IPS DF 19.7 (cell line): ENCODE measurements at places on chromosomes 16 and 17.

DNA sequence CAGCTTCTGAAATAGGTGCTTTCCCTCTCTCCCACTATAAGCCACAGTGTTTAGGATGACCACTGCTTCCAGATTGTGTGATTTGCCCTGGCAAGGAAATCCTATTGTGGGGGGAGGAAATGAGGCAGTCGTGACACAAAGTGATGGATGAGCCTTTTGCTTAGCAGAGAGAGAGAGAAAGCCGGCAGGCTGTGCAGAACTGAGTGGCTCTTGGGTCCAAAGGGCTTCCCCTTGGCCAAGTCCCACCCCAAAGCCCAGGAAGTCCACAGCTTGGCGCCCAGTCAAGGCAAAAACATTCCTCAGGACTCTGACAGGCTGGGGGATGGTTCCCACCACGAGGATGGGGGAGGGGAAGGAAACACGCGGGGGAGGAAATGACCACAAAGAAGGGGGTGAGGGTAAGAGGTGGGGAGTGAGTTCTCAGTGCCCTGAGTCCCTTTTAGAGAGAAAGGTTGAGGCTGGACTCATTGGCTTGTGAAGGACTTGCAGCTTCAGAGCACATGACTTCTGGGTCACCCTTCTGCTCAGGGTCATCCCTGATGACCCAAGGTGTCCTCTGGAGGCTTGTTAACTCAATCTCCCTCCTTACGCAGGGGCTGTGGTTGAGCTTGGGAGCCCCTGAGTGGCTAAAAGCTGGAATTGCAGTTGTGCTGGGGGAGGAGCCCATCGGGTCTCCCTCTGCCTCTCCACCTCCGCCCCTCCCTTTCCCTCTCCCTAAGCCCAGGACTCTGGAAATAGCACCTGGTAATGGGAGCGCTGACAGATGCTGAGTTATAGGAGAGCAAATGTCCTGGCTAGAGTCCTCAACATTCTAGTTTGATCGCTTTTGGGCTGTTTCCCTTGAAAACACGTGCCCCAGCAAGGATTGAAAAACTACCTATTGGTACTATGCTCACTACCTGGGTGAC lies 10.3 kb upstream of the MSL1 start:
- peak; percentile 87 for DNase-seq

- DNase-seq, result no peak
Observed at GRCh38 chr16:28189245-28189644, 22.5 kb downstream of the XPO6 start.

DNA sequence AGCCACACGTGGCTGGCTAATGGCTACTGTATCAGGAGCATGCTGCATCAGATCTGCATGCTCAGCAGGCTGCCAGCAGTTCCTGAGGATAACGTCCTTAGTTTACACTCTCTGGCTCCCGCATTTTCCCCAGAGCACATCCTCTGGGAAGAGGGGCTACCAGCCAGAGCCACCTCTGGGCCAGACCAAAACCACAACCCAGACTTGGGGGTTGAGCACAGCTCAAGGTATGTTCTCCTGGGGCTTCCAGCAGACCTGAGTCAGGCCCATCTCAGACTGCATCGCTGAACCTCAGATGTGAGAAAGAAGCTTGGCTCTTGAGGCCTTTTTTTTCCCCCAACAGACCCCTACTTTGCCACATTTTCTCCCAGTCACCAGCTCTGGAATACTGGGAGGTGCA lies 23.7 kb upstream of the WSCD1 start:
- no peak for DNase-seq

DNA sequence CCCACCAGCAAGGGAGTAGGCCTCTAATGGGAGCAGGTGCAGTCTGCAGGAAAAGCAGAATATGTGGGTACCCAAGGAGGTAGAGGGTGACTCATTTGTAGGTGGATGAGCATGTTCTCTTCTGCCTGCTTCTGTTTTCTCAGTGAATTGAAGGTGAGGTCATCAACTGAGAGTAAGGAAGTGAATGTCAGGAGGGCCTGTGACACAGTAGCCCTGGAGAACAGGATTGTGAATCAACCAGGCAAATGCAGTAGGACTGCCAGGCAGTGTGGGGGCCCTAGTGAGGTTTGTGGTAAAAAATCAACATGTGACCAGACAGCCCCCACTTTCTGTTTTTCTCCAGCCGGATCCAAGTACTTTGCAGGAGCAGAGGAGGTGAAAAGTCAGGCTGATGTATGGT lies 150.5 kb upstream of the SOX9 start:
- DNase-seq, result no peak

GRCh38 chr16:76956394-76956793 lies 234.6 kb upstream of the MON1B start:
- no peak for DNase-seq

DNA sequence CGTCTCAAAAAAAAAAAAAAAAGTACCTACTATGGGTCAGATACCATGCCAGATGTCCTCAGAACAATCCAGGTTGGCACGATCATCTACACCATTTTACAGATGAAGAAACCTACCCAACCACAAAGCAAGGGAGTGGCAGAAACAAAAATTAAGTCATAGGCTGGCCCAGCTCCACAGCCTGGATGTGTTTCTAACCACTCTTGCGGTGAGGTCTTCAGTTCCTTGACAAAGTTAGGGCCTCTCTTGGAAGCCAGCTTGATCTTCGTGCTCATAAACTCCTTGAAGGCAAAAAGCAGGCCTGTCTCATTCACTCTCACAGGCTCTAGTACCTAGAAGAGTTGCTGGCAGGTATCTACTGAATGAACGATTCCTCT lies 6.2 kb downstream of the GGA2 start:
- no peak for DNase-seq

DNA sequence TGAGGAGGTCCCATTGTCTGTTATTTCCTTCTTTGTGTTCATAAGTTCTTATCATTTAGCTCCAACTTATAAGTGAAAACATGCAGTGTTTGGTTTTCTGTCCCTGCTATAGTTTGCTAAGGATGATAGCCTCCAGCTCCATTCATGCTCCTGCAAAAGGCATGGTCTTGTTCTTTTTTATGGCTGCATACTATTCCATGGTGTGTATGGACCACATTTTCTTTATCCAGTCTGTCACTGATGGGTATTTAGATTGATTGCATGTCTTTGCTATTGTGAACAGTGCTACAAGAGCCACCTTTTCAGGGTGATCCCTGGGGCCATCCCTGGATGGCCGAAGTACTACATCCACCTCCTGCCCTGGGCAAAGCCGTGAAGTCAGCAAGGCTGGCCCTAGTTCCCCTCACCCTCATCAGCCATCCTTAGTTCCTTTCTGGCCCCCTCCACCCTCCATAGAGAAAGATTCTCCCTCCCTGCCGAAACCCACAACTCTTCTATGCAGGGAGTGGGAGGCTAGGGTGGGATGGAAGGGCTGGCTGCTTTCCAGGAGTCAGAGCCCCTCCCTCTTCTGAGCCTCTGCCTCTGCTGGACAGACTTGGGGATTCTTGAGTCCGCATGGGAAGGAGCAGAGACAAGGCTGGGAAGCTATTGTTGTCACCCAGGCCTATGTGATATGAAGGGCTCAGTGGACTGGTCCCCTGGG lies 8.3 kb downstream of the MT1X start:
- DNase-seq, result no peak

DNA sequence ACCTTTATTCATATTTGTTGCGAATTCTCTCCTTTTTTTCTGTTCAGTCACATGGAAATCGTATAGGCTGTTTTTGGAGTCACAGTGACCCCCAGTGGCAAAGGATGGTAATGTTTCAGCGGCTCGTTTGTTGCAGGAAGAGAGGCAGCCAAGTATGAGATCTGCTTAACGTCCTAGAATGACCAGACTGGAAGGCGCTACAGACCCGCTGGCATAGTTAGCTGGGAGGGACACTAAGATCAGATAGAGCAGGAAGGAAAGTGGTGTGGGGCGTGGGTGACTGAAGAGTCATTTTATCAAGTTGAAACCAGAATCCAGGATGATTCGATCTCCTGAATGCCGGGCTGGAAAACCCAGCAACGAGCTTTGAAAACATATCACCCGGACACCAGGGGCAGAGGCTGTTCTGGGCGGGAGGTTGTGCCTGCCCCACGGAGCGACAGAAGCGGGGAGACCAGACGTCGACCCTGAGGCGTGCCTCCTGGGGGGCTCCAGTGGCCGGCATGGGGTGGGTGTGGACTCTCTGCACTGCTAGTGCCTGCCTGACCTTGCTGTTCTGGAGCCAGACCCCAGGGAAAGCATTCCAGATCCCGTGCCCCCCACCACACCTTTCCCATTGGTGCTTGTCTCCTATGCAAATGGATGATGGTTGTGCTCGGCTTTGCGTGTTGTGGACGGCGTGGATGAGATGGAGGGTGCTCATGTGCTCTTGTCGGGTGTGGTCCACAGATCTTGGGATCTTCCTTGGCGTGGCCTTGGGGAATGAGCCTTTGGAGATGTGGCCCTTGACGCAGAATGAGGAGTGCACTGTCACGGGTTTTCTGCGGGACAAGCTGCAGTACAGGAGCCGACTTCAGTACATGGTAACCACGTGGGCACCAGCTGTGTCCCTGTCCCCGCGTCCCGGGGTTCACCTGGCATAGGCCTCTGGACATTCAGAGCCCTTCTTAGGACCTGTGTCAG lies 7.7 kb downstream of the IL34 start:
- DNase-seq, result peak; percentile 20

GRCh38 chr17:76599694-76600460 lies 14.2 kb upstream of the ST6GALNAC2 start:
- no peak for DNase-seq

DNA sequence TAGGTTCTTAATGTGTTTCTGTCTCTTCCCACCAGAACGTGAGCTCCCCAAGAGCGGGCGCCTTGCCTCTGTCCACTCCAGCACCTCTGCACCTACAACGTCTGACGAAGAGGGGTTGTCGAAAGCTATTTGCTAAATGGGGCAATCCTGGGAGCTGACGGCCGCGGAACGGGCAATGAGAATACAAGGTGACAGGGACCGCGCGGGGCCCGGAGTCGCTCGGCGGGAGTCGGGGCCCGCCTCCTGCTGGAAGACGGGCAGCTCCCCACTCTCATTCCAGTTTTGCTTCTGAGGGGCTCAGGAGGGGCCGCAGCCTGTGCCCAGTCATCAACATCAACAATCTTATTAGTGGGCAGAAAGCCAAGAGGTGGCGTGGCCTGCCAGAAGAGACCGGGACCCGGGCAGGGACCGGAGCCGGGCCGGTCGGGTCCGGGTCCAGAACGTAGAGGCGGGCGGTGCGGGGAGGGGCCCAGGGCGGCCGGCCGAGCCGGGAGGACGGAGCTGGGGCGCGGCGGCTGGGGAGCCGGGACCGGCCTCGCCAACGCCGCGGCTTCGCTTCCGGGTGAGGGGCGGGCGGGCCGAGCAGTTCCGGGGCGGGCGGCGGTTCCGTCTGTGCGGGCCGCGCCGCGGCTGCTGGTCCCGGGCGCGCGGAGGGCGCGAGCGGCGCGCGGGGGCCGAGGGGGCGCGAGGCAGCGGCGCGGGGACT lies at the start of gene MOSMO:
TSS of gene MOSMO (plus strand) at position 603 of the 706 bp plus-strand sequence. CDS start 191 bp downstream, outside the sequence.
- no peak for DNase-seq
